ENCODE measurements at places on chromosomes 11 and 22.

GRCh38 chr22:26903030-26903856 is 245.9 kb downstream of the MIAT start:
- DNase-seq = no peak

DNA sequence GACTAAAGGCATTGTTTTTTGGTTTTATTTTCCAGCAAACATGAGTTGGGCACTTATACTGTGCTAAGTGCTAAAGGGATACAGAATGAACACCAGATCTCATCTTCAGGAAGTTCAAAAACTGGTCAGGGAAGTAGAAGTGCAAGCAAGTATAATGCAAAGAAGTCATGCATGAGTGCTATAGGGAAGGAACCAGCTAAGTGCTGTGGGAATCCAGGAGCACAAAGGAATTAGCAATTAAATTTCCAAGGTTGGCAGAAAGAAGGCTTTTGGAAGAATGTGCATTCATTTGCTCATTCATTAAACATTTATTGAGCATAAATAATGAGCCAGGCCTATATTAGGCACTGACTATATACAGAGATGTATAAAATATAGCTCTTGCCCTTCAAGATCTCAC is 143.7 kb upstream of the ARHGAP42 start:
- DNase-seq = no peak

GRCh38 chr11:58980159-58980843 is 41.0 kb downstream of the GLYATL1 start:
- DNase-seq = no peak

DNA sequence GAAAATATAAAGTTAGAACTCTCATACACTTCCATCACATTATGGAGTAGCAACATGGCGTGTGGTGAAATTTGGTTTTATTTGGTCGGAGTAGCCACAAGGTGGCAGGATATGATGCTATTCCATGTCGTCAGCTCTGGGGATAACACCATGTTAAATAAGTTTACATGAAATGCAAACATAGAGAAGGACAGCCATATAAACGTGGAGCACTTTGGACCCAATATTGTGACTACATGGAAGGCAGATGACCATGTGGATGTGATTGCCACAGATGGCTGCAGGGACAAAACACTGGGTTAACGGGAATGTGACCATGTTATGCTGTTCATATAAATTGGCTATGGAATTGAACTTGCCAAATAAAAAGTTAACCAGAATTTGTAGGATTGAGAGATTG is 21.0 kb downstream of the OR5M11 start:
- DNase-seq = no peak

GRCh38 chr11:118216621-118217481 is 8.0 kb downstream of the JAML start:
- DNase-seq = no peak

GRCh38 chr11:45083544-45084087 is 62.8 kb upstream of the PRDM11 start:
- DNase-seq = no peak

- DNase-seq = no peak
Measured at GRCh38 chr22:31768422-31769059, 14.7 kb downstream of the DEPDC5 start.

GRCh38 chr11:21774212-21774611 is 418.7 kb upstream of the ANO5 start:
- no peak for DNase-seq

- no peak for DNase-seq
Measured at GRCh38 chr22:27626675-27627443, 174.7 kb downstream of the MN1 start.

DNA sequence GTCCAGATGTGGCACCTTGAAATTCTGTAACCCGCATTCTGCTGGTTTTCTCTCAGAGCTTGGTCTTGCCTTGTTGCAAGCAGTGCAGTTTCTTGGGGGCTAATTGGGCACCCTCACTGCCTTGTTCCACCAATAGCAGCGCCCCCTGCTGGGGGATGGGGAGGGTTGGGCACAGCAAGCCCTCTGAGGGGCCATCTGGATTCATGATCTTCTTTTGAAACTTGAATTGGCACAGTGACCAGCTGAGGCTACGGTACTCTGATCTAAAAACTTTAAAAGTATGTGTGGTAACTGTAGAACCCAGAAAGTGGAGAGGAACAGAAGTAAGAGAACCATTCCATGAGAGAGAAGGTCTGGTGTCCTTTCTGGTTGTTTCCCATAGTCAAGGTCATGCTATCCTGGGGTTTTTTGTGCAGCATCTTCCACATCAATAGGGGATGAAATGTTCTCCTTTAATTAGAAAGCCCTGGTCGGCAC is 64.2 kb downstream of the MED15 start:
- DNase-seq = peak; percentile 48

GRCh38 chr22:29152045-29152953 is 53.4 kb upstream of the EMID1 start:
- no peak for DNase-seq

DNA sequence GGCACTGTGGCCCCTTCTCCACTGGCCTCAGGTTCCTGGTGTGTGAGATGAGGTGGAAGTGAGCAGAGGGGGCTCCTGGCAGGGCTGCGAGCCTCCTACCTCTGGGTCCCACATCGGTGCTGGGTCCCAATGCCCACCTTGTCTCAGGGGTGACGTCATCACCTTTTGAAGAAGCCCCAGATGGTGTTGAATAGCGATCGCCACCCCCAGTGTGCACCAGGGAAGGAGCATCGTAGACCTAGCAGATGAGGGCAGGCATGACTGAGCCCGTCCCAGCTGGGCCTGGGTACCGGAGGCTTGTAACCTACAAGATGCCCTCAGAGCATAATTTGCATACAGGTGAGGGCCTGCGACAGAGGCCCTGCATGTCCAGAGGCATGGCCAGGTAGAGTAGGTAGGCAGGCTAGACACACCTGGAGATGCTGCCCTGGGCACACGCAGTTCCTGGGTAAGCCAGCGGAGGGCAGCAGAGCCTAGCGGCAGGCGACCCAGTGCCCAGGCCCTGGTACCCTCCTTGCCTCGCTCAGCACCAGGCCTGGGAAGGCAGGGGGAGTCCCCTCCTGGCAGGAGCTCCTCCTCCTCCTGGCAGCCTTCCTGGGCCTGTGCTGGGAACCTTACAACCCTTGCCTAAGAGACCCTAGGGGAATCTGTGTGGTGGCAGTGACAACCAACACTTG is 52.5 kb downstream of the TPCN2 start:
- DNase-seq = peak; percentile 29

GRCh38 chr11:134436781-134437180 is 24.7 kb upstream of the B3GAT1 start:
- DNase-seq = no peak

- DNase-seq = no peak
Measured at GRCh38 chr11:12846786-12847615, 162.1 kb upstream of the RASSF10 start.

- DNase-seq = no peak
Measured at GRCh38 chr22:43090130-43090789, 1.1 kb upstream of the TTLL1 start.

DNA sequence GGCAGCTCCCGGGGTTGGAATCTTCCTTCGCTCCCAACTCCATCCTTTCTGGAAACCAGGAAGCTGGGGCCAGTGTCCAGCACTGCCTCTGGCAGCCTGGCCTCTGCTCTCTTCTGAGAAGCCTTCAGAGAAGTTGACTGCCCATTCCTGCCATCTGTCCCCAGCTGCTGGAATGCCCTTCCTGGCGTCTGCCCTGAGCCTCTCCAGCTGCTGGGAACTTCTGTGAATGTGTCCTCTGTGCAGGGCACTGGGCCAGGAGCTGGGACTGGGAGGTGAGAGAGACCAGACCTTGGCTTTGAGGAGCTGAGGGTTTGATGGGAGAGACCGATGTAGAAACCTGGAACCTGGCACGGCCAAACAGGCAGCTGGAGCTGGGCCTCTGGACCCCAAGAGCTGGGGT is 5.9 kb upstream of the SOX10 start:
- no peak for DNase-seq

DNA sequence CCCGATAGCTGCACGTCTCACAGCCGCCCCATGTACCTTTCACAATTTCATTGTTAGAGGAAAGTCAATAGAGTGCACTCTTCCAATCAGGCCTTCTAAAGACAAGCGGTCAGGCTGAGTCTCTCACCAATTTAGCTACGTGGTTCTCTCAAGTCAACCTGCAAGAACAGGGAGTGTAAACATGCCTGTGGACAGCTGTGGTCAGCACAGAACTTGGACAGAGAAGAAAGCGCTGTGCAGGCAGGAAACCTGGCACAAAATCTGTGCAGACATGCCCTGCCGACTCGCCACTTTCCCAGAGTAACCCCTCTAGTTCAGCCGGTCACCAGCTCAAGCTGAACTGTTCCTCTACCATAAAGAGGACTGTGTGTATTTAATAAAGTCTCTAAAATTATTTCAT is 39.5 kb downstream of the CHKA start:
- DNase-seq = no peak

DNA sequence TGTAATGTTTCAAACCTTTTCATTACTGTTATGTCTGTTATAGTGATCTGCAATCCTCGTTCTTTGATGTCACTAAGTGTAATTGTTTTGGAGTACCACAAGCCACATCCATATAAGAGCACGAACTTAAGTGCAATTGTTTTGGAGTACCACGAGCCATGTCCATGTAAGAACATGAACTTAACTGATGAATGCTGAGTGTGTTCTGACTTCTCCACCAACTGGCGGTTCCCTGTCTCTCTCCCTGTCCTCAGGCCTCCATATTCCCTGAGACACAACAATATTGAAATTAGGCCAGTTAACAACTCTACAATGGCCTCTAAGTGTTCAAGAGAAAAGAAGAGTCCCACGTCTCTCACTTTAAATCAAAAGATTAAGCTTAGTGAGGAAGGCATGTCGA is 23.5 kb downstream of the TESMIN start:
- no peak for DNase-seq

DNA sequence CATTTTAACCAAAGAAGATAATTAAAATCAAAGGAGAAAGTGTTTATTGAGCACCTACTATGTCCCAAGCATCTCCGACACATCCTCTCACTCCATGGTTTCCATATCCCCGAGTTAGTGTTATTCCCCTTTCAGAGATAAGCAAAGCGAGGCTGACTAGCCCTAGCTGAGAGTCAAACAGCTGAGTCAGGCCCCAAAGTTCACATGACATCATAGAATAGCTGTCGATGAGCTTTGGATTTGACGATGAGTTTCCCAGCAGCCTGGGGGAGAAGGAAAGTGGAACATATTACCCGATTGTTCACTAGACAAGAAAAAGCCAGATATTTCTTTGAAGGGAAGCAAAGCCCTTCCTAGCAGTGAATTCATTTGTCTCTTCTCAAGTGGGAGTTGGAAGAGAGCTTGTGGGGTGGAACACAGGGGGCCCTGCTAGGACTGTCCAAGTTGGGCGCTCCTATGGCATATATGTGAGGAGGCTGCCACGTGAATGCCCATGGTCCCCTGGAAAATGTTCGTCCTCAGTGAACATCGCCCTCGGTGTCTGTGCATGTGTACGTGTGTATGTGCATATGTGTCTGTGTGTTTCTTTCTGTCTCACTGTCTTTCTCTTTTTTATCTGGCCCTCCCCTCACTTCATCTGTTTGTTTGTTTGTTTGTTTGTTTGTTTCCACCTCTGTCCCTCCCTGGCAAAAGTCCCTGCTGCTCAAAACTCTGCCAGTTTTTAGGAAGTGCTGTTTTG is 493 bp upstream of the CYTH4 start:
- no peak for DNase-seq

GRCh38 chr11:118973985-118974384 is 2.4 kb downstream of the FOXR1 start:
- DNase-seq = no peak

DNA sequence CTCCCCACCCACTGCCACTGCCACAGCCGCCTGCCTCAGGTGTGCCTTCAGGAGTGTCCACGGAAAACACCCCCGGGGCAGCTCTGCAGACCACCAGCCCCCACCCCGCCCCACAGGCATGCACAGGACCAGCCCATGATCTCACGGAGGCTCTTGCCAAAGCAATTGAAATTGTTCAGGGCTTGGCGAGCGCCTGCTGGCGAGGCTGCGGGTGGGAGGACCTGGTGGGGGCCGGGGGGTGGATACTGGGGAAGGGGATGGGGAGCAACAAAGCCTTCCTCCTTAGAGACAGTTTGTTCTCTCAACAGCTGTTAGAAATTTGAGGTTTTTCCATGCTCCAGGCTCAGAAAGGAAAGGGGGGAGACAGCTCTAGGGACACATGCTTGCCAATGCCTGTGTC is 274.7 kb downstream of the MN1 start:
- DNase-seq = no peak

- no peak for DNase-seq
Measured at GRCh38 chr11:350723-351255, 18.5 kb upstream of the B4GALNT4 start.

DNA sequence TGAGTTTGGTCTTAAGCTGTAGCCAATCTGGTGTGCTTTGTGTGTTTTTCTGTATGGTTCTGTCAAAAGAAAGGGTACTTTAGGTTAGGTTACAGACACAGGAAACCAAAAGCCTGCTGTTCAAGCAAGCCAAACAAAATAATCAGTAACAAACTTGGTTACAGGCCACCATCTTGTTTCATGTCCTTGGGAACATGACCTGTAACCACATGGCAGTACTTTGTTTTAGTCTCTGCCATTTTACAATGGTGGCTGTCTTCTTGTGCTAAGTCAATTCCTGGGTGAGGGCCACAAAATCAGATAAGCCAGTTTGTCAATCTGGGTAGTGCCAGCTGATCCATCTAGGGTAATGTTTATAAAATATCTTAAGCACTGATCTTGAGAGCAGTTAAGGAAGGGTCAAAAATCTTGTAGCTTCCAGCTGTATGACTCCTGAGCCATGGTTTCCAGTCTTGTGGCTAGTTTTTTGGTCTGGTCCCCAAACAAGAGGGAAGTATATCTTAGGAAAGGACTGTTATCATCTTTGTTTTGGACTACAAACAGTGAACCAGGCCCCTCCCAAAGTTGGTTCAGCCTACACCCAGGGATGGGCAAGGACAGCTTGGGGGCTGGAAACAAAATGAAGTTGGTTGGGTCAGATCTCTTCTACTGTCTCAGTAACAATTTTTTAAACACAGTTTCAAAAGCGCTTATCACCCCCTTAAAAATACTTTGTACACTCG is 90.0 kb downstream of the IGLL5 start:
- DNase-seq = no peak

DNA sequence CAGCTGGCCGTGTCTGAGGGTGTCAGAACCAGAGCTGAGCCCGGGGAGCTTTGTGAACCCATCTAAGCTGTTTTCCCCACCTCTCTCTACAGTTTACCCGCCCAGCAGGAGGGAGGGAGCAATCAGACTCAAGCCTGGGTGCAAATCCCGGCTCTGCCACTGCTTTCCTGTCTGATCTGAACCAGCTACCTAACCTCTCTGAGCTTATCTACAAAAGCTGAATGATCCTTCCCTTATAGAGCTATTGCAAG is 252 bp downstream of the APOL2 start:
- DNase-seq = no peak

DNA sequence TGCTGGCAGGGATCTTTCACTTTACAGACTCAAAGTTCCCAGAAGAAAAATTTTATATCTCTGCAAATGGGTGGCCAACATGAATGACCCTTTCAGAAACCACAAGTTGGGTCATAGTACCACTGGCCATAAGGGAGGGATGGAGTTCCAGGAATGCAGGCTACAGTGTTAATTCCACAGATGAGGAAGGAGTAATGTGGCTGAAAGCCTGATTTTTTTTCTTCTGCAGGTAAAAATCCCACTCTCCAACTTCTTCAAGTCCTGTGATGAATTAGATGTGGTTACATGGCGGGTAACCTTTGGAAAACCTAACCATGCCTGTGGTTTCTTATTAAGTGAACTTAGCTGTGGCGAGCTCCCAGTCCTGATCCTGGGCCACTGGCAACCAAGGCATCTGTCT is 103.2 kb downstream of the SLC1A2 start:
- no peak for DNase-seq

Measured in stimulated activated CD8-positive, alpha-beta memory T cell treated with anti-CD3 and anti-CD28 coated beads, Interleukin-2, amount 100 ng/mL, for 1 hour (primary cell).